ENCODE measurements at places on chromosomes 2 and 18.

- no peak for DNase-seq
Measured at GRCh38 chr2:54670485-54671009, 52.9 kb upstream of the EML6 start.

GRCh38 chr2:138610201-138610953 is 108.8 kb downstream of the SPOPL start:
- DNase-seq = no peak

DNA sequence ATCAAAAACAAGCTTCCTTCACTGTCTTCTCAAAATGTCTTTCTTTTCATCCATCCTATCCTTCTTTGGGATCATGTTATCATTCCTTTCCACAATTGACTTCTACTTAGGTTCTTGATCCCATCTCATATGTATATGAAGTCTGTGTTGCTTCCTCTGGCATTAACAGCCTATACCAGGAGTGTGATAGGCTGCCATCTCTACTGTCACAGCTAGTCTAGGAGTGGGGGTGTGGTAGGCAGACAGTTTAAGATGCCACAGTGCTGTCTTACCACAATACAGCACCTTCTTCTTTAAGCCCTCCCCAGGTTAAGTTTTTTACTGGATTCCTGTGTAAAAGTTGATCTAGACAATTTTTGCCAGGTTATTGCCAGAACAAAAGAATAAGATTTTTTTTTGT is 3.7 kb upstream of the HTR2B start:
- no peak for DNase-seq

DNA sequence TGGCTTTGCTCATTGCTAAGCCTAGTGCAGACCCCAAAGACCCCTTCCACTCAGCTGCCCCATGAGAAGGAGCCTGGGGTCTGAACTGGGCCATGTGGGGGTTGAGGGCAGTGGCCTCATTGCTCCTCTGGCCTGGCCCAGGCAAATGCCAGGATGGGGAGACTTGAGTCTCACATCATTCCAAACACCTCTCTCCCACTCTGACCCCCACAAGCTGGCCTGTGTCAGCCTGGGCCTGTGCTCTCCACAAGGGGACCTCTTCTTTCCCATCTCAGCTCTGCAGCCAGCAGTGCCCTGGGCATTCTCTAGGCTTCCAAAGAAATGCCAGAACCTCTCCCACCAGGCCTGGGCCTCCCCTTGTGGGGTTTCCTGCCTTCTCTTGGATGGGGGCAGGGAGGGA is 45.8 kb upstream of the OTOF start:
- no peak for DNase-seq

GRCh38 chr2:74436848-74437695 is 4.7 kb downstream of the RTKN start:
- DNase-seq = no peak

DNA sequence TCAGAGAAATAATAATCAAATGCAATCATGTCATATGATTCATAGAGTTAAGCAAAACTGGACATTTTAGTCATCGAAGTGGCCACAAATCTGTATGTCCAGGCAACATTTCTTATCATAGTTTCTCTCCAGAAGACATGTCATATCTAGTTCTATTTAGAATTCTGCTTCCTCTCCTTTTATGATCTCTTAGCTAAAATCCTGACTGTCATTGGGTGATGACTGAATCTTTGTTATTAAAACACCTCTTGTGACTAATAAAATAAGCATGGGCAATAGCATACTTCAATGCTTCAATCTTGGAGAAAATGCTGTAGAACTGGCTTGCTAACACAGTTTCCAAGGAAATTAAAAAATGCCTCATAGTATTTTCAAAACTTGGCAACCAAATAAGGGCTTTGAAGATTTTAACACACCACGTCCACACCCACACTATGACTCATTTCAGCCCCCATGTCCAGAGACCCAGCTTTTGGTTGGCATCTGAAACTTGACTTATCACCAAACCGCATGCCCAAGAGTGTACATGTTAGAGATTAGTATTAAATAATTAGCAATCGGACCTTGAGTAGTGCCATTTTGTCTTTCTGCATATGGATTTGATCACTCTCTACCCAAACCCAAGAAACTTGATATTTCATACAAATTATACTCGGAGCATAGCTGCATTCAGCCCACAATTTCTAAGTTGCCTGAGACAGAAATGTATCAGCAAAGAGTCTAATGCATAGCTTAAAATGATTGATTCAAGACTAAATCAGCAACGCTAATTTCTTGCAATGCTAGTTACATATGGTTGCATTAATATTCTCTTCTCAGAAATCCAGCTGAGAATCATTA is 106.5 kb upstream of the ETAA1 start:
- DNase-seq = no peak

DNA sequence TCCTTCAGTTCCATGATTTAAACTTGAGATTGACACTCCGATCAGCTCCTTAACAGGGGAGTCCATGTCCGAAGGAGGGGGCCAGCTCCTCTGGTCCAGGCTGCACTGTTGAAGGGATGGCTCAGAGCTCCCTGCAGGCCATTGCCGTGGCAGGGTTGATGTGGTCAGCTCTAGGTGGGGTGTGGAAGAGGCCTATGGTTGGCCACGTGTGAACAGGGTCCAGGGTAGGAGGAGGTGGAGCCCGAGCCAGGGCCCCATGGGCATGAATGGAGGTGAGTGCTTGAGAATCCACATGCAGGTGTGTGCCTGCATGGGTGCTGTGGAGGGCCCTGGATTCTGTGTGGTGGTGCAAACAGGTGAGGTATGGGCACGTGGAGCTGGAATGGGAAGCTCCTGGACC is 1.1 kb downstream of the SPEG start:
- DNase-seq = no peak

DNA sequence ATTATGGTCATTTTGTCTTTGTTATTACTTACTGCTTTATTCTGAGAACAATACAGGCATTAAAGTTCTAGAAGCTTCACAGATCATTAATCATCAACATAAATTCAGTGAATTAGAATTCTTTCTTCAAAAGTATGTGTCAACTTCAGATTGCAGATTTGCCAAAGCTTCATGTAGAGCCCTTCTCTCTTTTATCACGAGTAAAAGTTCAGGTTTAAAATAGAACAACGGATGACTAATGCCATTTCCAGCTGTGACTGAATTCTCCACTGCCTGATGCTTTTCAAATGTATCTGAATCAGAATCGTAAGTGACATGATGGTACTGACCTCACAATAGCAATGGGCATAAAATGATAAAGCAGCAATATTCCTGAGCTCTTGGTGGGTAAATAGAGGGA is 116.0 kb downstream of the ABCA12 start:
- DNase-seq = no peak

DNA sequence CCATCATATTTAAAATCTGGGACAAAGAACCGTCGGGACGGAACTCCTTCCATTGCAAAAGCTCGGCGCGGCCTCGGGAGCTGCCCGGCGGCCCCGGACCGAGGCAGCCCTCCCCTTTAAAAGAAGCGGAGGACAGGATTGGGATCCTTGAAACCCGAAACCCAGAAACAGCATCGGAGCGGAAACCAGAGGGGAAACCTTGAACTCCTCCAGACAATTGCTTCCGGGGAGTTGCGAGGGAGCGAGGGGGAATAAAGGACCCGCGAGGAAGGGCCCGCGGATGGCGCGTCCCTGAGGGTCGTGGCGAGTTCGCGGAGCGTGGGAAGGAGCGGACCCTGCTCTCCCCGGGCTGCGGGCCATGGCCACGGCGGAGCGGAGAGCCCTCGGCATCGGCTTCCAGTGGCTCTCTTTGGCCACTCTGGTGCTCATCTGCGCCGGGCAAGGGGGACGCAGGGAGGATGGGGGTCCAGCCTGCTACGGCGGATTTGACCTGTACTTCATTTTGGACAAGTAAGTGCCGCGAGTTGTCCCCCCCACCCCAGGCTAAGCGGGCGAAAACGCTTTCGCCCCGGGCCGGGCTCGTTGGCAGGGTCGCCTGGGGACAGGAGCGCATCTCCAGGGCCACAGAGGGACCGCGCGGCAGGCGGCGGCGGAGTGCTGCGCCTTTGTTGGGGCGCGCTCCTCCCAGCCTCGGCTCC is at the start of gene ANTXR1:
Gene ANTXR1 (plus strand): TSS at position 38 of the 698 bp plus-strand sequence. CDS start 321 bp downstream, at position 359.
- DNase-seq = no peak

DNA sequence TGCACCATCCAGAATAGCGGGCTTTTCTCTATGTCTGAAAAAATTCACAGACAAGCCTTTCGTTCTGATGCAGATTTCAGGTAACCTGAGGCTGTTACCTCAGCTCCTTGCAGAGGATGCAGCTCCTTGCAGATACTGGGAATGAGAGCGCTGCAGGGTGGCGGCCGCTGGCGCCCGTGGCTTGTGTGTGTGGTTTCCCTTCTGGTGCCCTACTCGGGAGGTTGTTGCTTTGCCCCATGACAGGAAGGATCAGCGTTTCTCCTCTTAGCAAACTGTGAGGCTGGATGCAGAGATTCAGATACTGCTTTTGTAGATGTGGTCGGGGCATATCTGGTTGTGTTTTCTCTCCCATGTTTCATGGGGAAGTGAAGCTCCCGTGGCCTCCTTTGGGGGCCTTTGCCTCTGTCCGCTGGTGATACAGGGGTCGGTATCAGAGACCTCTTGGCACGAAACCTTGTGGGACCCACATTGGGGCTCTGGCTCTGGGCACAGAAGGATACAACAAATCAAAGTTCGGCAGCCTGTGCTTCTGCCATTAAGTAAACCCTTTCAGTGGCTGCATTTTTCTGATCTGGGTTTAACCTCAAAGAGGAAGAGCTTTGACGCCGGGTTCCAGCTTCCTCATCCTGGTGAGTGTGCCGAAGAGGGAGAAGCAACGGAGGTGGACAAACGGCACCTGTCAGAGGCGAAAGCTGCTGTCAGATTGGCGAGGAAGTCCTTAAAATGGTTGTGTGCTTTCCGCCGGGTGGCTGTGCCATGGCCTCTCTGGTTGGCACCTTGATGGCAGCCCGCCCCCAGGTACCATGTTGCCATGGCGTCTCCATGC is 127.8 kb downstream of the MBP start:
- peak; percentile 30 for DNase-seq

DNA sequence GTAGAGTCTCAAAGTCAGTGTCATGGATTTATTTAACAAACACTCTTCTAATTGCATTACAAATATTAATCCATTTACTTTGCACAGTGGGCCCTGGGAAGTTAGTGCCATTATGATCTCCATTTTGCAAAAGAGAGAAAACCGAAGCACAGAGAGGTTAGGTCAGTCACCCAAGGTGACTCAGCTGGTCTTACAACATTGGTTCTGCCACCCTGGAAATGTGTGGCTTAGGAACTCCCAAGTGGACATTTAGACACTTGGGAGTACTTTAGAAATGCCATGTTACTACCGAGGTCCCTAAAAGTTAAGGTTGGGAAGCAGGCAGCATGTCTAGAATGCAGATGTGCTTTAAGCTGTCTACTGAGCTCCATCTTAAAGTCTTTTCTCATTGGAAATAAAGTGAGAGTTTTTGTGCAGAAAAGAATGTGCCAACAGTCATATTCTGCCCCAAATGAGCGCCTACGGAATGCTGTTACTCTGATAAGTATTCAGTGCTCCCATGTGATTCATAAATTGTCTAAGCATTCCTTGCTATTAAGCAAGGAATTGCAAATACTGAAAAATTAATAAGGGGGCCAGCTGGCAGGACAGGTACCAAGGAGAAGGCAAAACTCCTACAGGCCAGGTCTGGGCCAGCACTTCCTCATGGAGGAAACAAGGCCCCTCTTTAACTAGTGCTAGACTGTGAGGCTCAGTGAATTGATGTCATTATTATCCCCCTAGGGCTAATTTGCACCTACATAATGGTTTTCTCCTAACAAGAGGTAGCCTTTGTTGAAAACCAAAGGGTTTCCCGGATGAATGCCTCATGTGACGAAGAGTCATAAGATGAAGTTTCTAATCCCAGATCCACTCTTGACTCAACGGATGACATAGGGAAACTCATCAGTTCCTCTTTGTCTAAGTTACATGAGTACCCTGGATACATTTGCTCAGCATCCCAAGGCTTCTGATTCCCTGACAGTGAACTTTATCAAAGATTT is 16.3 kb downstream of the NRP2 start:
- DNase-seq = no peak

- no peak for DNase-seq
Measured at GRCh38 chr2:1708476-1709334, 35.6 kb downstream of the PXDN start.

DNA sequence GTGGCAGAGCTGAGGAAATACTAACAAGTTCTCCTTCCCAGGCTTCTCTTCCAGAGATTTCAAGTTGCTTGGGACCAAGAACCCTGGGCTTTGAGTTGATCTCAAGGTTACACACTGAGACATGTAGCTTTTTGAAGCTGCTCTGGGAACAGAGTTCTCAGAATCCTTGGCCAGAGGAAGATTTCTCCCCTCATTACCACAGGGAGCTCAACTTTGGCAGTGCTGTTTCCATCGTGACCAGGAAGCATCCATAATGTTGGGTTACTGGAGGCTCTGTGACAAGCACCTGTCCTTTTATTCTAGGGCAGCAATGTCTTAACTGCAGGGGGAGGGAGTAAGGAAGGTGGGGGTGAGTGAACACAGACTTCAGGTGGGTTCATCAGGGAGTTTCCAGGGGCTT is 41.5 kb upstream of the CHRNA1 start:
- DNase-seq = no peak

DNA sequence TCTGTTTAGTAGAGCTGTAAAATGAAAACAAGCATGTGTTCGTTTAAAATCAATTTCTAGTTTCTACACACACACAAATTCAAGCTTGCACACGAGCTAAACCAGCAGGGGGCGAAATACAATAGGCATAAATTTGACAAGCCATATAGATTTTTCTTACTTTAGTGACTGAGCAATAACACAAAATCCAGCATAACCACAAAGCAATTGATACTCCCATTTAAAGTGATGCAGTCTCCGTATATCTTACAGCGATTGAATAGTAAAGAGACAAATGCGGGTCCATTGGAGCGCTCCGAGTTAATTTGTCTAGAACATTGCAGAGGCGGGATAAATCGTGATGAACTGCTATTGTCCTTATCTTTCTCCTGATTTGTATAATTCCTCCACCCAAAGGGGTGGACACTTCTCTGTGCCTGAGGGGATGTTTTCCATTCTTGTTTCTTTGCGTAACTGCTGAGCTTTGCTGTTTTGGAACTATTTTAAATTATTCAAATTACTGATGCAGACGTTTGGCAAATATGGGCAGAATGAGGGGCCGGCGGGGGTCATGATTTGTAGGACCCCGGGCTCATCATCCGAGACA is 1.2 kb upstream of the AFTPH start:
- peak; percentile 88 for DNase-seq

GRCh38 chr18:7206217-7206616 is 24.7 kb upstream of the LRRC30 start:
- no peak for DNase-seq

- DNase-seq = no peak
Measured at GRCh38 chr2:237258116-237258515, 155.8 kb downstream of the COL6A3 start.

GRCh38 chr2:138699421-138699820 is 80.8 kb downstream of the NXPH2 start:
- no peak for DNase-seq

- DNase-seq = no peak
Measured at GRCh38 chr2:129118296-129118695, 799.6 kb upstream of the HS6ST1 start.

DNA sequence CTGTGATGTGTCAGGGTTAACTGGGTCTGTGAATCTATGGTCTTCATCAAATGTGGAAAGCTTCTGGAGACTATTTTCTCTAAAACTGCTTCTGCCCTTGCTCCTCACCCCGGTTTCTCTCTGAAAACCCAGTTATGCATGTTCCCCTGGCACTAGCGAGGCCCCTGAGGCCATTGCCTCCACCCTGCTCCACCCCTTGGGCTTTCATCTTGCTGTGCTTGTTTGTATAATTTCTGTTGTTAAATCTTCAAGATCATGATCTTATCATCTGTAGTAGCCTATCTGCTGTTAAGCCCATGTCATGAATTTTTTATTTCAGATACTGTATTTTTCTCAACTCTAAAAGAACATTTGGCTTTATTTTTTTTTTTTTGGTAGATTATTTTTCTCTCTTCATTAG is 14.9 kb upstream of the ANO7 start:
- DNase-seq = no peak

- DNase-seq = no peak
Measured at GRCh38 chr2:134233728-134234136, 20.1 kb upstream of the MGAT5 start.
